NCI-H1092 (cell line): ENCODE measurements at places on chromosomes 5 and 9.

- peak; percentile 15 for DNase-seq
Observed at GRCh38 chr9:6584881-6585597, 60.5 kb downstream of the GLDC start.

DNA sequence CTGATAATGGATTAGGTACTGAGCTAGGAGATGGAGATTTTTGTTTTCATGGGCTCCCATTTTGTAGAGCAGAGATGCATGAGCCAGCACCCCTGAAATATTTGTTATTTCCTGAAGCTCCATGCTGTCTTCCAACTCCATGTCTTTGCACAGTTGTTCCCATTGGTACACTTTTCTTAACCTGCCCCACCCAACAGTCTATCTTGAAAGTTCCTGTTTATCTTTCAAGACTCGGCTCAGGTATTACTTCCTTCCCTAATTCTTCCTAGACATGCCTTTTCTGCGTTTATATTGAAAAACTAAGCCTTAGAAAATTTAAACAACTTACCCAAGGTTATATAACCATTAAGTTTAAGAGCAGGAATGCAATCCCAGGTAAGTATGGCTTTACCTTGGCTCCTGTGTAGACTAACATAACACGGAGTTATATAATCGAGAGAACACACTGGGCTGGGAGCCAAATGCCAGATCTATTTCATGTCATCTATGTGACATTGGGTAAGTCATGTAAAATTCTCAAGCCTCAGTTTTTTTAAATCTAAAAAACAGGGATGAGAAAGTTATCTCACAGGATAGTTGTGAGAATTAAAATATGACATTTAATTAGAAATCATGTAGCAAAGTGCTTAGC lies 67.4 kb downstream of the LIX1 start:
- no peak for DNase-seq

GRCh38 chr9:77604316-77604715 lies 43.8 kb downstream of the GNA14 start:
- DNase-seq: no peak

- DNase-seq: no peak
Observed at GRCh38 chr5:76479973-76480667, 77.0 kb downstream of the IQGAP2 start.

DNA sequence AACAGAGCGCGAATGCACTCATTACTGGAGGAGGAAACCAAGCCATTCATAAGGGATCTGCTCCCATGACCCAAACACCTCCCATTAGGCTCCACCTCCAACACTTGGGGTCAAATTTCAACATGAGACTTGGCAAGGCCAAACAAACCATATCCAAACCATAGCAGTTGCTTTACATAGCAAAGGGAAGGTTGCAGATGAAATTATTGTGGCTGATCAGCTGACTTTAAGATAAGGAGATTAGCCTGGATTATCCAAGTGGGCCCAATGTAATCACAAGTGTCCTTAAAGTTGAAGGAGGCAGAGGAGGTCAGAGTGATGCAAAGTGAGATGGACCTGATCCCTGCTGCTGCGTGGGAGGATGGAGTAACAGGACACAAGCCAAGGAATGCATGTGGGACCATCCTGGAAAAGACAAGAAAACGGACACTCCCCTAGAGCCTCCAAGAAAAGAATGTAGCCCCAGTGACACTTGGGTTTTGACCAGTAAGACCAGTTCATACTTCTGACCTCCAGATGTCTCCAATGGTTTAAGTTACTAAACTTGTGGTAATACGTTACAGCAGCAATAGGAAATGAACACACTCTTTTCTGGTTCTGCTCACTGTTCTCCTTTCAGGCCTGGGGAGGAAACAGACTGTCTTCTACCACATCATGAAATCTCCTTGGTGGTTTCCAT lies 167.3 kb downstream of the GNAQ start:
- no peak for DNase-seq

- no peak for DNase-seq
Observed at GRCh38 chr9:121368745-121369144, 1.3 kb downstream of the STOM start.

DNA sequence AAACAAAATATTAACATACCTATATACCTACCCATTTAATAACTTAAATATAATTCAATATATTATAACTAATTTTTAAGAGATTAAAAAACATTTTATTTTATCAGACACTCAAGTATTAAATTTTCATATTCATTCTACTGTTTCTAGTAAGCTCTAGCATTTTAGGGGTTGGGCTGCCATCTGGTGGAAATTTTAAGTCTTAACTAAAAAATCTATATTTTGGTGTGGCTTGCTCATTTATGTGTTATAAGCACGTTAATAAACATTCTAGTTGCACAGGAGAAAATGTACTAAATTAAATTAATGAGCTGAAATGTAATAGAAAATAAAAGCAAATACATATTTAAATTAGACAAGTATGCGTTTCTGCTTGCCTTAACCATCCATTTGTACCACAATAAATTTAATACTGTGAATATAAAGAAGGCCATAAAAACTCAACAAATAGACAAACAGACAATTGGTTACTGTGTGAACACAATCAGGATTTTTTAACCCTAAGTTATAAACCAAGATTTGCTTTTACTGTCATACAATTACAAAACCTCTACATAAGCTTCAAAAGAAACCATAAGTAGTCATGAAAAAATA lies 1728.3 kb upstream of the CDH9 start:
- peak; percentile 57 for DNase-seq

DNA sequence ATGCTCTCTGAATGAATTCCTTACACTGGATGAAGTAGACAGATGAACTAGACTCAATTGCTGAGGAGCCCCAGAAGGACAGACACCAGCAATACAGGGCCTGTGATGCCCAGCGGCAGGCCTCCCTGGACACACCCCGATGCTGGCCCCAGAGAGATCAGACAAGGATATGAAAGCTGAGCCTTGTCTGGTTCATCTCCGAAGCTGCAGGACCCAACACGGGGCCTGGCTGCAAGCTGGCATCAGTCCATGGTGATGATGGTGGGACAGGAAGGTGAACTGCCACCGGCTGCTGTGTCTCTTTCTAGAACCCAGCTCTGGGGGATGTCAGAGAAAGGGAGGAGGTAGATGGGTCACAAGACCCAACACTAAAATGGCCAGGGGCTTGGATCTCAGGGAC lies 104.0 kb upstream of the LMX1B start:
- no peak for DNase-seq

DNA sequence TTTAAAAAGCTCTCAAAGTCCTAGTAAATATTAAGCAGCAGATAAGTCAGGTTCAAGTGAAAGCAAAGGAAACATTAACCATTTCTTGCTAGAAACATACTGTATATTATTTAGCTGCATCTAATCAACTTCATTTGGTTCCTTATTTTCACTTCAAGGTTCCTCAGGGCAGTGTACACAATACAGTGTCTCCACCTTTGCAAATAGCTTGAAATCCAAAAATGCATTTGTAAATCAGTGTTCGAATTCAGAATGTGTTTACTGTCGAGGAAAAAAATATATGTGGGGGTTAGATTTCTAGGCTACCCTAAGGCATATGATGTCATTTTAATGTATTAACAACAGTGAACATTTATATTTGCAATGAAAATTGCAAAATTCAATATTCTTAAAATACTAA lies 436.0 kb downstream of the CETN3 start:
- DNase-seq: no peak

- DNase-seq: no peak
Observed at GRCh38 chr9:131008909-131009618, at the start of gene LAMC3. Gene LAMC3 (plus strand): TSS chr9:131009174. CDS start chr9:131009215, 41 bp downstream.

GRCh38 chr5:83376461-83376860 lies 95.1 kb upstream of the VCAN start:
- no peak for DNase-seq

GRCh38 chr5:9776525-9776924 lies 146.4 kb upstream of the TAS2R1 start:
- DNase-seq: no peak

DNA sequence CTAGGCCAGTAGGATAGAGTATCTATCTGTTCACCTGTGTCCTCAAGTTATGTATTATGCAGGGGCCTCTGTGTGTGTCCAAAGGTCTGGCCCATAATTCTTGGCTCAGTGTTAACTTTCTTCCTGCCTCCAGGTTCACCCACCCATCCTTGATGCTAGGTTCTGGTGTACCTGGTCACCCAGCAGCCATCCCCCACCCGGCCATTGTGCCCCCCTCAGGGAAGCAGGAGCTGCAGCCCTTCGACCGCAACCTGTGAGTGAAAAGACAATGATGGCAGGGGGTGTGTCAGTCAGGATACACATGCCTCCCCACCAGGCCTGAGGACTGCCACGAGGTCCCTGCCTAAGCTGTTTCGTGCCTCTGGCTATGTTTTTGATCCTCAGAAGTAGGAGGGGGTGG lies 27.6 kb downstream of the TCF7 start:
- no peak for DNase-seq

DNA sequence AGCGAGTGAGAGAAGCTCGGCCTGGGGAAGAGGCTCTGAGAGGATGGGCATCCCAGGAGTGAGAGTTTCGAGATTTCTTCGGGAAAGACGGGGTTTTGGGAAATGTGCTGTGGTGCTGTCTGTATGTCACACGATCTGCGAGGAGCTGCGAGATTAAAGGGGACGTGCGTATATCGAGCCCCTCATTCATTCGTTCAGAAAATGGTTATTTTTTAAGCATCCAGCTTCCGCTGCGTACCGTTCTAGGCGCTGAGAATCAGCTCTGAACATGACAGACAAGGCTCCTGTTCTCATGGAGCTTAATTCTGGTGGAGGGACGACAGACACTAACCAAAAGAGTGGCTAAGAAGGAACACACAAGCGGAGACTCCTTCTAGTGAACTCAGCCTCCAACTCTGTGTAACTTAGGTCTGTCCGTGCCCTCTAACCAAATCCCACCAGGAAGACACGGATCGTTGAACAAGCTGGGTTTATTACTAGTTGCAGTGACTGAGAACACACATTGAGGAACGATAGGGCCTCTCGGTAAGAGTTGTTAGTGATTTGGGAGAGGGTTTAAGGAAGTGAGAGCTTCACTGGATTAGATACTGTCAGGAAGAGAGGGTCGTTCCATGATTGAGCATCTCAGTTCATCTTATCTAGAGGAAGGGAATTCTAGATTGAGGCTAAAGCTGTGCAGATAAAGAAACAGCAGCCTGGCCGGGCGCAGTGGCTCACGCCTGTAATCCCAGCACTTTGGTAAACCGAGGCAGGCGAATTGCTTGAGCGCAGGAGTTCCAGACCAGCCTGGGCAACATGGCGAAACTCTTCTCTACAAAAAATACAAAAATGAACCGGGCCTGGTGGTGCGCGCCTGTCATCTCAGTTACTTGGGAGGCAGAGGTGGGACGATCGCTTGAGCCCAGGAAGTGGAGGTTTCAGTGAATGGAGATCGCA lies 1.0 kb upstream of the FBXW11 start:
- no peak for DNase-seq

DNA sequence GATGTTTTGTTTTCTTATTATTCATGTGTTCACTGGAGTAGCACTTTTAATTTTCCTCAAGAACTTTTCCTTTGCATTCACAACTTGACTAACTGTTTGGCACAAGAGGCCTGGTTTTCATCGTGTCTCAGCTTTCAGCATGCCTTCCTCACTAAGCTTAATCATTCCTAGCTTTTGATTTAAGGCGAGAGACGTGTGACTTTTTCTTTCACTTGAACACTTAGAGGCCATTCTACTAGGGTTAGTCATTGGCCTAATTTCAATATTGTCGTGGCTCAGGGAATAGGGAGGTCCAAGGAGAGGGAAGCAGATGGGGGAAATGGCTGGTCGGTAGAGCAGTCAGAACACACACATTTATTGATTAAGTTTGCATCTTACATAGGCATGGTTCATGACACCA lies 94.0 kb downstream of the ZNF462 start:
- no peak for DNase-seq

GRCh38 chr9:112034216-112034611 lies 137.6 kb downstream of the UGCG start:
- no peak for DNase-seq

DNA sequence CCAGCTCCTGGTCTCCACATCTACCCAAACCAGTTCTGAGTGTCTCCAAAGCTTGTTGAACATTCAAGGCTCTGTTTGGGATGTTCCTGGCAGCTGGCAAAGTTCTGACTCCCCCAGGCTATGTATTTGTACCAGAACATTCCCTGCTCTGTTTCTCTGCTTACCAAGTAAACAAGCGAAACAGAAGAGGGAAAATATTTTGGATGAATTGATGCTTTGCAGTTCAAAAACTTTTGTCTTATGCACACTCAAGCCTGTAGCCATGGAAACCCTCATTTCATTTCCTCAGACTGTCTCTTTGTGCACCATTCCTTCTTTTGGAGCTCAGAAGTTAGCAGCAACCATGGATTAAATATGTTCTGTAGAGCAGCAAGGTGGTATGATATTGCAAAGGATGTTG lies 145.8 kb downstream of the ACTL7B start:
- no peak for DNase-seq

- no peak for DNase-seq
Observed at GRCh38 chr9:130471411-130472183, 26.8 kb downstream of the ASS1 start.

GRCh38 chr5:181005791-181006190 lies 17.1 kb downstream of the BTNL3 start:
- DNase-seq: no peak

GRCh38 chr9:114048533-114049415 lies 29.3 kb downstream of the AMBP start:
- no peak for DNase-seq

DNA sequence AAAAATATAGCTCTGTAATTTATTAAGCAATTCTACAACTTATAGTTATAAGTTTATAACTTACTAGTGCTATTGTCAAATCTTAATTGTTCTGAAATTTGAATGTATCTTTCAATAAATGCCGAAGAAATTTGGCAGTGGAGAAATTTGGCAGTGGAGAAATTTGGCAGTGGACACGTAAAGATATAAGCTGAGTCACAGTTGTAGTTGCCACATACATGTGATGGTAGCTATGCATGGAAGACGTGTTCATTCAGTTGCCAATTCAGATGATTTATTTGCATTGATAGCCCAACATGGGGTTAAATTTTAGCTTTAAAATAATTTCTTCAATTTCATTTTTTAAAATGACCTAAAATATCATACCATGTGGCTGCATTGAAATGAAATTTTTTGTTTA lies 127.8 kb upstream of the NR4A3 start:
- no peak for DNase-seq

- DNase-seq: no peak
Observed at GRCh38 chr5:33300209-33300742, 140.5 kb upstream of the TARS1 start.

DNA sequence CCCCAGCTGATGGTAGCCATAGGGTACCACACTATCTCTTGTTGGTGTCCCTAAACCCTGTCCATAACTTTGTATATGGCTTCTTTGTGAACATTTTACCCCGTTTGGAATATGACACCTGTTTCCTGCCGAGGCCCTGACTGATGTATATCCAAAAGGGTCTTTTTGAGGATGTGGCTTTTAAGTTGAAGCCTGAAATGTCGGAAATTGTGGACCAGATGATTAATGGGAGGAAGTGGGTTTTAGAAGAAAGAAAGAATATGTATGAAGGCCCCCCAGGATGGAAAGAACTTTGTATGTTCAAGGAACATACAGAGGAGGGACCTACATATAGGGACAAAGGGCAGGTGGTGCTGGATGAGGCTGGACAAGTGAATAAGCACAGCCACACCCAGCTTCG lies 16.7 kb upstream of the TNFSF8 start:
- no peak for DNase-seq

GRCh38 chr5:42656651-42657015 lies 100.0 kb upstream of the CCDC152 start:
- DNase-seq: no peak

GRCh38 chr5:172334196-172334595 lies 50.6 kb upstream of the UBTD2 start:
- no peak for DNase-seq

- no peak for DNase-seq
Observed at GRCh38 chr9:127116088-127116726, 6.2 kb downstream of the ANGPTL2 start.

GRCh38 chr5:126538579-126538978 lies 56.4 kb downstream of the ALDH7A1 start:
- no peak for DNase-seq
